Hematopoietic multipotent progenitor cell treated with erythropoietin and hydrocortisone succinate and interleukin-3 and kit ligand, for 8 days (in vitro differentiated cells): ENCODE measurements at places on chromosomes 7 and 10.

DNA sequence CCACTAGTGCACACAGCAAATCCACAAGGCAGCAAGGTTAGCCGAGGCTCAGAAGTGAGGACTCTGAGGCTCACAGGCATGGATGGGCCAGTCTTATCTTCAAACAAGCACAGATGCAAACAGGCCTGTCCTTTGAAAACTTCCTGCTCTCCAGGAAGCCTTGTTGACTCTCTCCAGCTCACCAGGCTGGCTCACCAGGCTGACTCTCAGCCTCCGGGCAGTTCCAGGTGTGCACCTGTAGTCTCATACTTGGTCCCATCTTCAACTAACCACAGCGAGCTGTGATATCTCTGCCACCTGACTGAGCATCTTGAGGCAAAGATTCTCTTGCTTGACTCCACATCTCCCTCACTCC lies 173.9 kb upstream of the ZMIZ1 start:
- DNase-seq, result no peak

- no peak for DNase-seq
Measured at GRCh38 chr7:36633377-36633776, 90.9 kb downstream of the AOAH start.

DNA sequence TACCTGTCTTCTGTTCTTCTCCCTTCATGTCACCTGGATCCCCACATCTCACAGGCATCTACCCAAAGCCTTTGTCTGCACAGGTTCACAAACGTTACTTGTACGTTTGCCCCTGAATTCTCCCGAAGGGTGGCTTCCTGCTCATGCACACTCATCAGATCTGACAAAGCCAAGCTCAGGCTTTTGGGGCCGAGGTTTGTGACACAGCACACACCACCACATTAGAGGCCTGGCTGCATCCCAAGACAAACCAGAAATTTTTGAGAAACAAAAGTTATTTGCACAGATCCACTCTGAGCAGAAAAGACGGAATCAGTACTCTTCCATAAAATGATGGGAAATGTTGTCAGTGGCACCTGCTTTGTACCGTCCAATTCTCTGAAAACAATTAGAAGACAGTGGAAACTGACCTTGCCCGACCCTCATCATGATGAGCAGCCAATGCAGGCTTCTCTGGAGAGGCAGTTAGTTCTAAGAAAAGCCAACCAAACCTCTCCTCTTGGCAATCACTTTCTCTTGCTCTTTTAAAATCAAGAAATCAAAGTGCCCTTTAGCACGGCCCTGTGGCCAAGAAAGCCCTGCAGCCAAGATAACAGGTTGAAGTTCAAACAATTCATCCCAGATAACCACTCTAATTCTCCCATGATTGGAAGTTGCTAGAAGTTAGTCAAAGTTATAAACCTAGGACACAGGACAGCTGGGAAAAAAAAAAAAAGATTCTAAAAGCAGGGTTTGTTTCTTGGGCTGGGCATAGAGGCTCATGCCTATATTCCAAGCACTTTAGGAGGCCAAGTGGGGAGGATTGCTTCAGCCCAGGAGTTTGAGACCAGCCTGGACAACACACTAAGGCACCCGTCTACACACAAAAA lies 13.6 kb upstream of the SVIL start:
- DNase-seq, result no peak

DNA sequence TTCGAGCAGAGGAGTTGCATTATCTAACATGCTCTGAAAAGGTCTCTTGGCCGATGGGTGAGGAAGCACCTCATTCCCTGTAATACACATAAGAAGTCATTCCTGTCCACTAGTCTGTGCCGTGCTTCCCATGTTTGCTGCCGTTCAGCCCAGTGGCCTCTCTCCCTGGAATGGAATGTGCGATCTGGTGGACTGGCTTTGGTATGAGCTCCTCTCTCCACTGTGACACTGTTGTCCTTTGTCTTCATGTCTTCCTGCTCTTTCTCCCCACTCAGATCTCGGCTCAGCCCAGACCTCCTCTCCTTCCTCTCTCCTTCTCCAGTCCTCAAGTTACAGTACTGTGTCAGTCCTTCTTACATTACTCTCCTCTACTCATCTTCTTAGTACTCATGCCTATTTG lies 192.8 kb upstream of the KLF6 start:
- DNase-seq, result no peak

GRCh38 chr10:100996678-100997359 lies 2.8 kb upstream of the LZTS2 start:
- peak; percentile 24 for DNase-seq

GRCh38 chr10:78768041-78768835 lies 300.5 kb upstream of the ZMIZ1 start:
- DNase-seq, result no peak

DNA sequence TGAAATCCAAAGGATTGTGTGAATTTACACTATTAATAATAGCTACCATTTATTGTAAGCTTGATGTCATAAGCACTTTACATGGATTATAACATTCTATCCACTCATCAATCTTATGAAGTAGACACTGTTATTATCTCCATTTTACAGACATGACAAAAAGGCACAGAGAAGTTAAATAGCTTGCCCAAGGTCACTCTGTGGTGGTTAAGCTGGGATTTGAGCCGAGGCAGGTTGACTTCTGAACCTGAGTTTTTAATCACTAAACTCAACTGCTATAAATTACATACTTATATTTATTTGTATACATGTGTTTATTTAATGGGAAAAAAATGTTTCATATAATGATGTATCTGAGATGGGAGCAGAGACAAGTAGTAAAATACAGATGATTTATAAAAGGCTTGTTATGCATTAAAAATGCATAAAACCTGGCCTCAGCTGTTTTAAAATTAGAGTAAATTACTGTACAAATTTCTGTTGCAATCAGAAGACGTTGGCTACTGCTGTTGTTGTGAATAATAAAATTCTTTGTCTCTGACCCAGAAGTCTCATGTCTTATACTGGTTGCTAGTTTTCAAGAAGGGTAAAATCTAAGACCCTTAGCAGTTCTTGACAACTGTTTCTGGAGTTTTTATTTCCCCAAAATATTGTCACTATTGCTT lies 61.1 kb upstream of the CALD1 start:
- DNase-seq, result no peak

GRCh38 chr7:45582136-45582749 lies 8.1 kb downstream of the ADCY1 start:
- no peak for DNase-seq

DNA sequence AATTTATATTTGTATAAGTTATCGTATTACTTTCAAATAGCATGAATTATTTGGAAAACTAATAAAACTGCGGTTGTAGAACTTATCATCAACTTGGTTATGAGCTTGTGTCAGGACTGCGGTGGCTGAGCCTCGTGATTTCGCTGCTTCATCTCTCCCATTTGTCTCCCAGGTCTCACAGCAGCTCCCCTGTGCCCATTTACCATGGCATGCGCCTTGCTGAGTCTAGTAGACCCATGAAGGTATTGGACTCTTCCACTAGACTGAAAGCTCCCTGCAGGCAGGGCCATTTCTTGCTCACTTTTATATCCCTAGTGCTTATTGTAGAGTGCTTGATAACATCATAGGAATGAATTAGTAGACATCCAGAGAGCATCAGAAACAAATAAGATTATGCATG lies 53.9 kb downstream of the CPXM2 start:
- DNase-seq, result no peak

DNA sequence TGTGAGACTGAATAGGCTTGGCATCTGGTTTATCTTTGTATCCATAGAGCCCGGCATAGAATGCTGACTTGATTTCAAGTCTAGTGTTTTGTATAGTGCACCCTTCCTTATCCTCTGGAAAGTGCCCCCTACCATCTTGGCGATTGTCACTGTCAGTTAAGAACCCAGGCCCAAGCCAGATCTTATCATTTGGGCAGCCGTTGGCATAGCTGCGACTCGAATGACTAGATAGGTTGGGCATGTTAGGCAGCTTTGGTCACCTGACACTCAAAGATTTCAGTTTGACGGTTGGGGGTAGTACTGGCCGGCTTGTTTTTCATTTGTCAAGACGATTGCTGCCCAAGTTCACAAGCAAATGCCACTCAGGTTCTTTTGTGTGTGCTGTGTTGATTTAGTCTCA lies 6.6 kb downstream of the NIPSNAP2 start:
- DNase-seq, result peak; percentile 100
